Caco-2 (cell line): ENCODE measurements at places on chromosomes 2 and 18.

DNA sequence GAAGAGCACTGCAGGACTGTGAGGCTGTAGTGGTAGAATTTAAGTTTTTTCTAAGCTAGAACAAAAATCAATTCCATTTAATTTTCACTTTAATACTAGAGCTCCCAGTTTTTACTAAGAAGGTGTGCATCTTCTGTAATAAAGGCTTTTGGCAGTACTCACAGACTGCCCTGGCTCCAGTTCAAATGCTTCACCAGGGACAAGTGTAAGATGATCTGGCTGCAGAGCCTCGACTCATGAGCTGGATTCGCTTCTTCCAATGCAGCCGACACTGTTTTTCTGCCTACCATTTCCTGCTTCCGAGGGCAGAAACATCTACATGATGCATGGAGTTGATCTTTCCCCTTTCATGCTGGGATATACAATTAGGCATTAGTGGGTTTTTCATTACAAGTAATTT lies 87.0 kb downstream of the FARSB start:
- H3K27ac ChIP-seq: no peak overlapping the region
- no peaks in the 10 kb centered on the region for H3K4me1 ChIP-seq
- no peak overlapping the region for H3K4me3 ChIP-seq
- no peaks in the 10 kb centered on the region for H3K36me3 ChIP-seq
- H3K27me3 ChIP-seq: no peaks in the 10 kb centered on the region

DNA sequence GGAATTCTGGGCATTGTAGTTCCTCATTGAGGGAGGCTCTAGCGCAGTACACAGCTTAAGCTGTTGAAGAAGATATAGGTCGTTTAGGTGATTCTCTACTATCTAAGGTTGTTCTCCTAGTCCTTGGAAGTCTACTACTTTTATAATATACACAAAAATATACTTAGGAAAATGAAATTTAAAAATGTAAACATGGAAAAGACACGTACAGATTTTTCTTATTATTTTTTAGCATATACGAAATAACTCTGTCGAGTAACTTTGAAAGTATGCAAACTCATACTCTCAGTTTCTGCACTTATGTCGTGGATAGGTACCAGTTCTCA lies 272 bp upstream of the FASTKD1 start:
- H3K4me1 ChIP-seq: peaks cover 4% of the 10 kb centered on the region; the same call in 1 of the 2 replicates
- H3K27me3 ChIP-seq: no peaks in the 10 kb centered on the region
- H3K4me3 ChIP-seq: no peak overlapping the region
- H3K36me3 ChIP-seq: no peaks in the 10 kb centered on the region
- H3K27ac ChIP-seq: peak overlapping the region; percentile 93

DNA sequence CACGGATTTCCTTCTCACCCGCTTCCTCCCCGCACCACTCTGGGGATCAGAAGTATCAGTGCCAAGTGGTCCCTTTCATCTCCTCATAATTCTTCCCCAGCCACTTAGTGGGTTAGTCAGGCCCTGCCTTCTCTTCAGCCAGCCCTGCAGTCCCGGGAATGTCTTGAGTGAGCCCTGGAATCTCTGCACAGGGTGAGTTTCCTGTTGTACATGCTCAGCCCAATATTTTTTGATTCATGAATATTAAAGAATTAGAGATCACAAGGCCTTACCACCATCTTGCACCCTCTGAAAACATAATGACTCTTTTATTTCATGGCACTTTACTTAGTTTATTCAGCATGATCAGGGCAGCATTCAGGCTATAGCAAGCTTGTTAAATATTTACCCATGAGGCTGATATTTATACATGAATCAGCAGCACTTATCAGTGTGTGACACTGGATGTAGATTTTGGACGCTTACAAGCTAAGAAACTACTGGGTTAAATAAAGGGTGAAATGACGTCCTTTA lies 159.4 kb upstream of the FOSL2 start:
- H3K27ac ChIP-seq: peak overlapping the region; percentile 59
- no peak for DNase-seq
- no peaks in the 10 kb centered on the region for H3K36me3 ChIP-seq

- H3K27me3 ChIP-seq: no peaks in the 10 kb centered on the region
- DNase-seq: no peak
- H3K36me3 ChIP-seq: no peaks in the 10 kb centered on the region
- H3K4me3 ChIP-seq: no peak overlapping the region
Observed at GRCh38 chr2:155223781-155224406, 525.4 kb downstream of the KCNJ3 start.

- no peak overlapping the region for H3K4me3 ChIP-seq
- DNase-seq: no peak
- no peaks in the 10 kb centered on the region for H3K27me3 ChIP-seq
- H3K27ac ChIP-seq: no peak overlapping the region
Observed at GRCh38 chr18:76252880-76253279, 242.2 kb downstream of the ZNF516 start.

DNA sequence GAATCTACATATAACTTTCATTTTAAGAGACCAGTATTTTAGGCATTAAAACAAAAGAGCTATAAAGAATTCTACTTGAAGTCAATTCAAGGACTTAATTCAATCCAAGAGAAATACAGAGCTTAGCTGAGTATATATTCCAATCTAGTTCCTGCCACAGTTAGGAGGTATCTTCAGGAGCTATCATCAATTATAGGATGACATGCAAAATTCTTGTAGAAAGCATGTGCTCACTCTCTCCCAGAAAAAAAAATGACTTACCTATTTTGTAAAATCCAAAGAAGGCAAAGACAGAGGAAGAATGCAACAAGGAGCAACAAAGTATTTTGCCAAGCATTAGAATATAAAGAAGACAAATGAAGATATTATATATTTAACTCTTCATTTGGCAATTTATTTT lies 31.8 kb upstream of the CFAP36 start:
- no peak overlapping the region for H3K27ac ChIP-seq
- DNase-seq: no peak
- no peaks in the 10 kb centered on the region for H3K36me3 ChIP-seq
- no peaks in the 10 kb centered on the region for H3K4me1 ChIP-seq
